NK-92 treated with Interleukin-12 subunit alpha and Interleukin-12 subunit beta, amount 100 ng/mL, for 24 hours (cell line): ENCODE measurements at places on chromosomes 1 and 21.

- DNase-seq = no peak
Observed at GRCh38 chr1:75625795-75626194, 14.9 kb upstream of the SLC44A5 start.

DNA sequence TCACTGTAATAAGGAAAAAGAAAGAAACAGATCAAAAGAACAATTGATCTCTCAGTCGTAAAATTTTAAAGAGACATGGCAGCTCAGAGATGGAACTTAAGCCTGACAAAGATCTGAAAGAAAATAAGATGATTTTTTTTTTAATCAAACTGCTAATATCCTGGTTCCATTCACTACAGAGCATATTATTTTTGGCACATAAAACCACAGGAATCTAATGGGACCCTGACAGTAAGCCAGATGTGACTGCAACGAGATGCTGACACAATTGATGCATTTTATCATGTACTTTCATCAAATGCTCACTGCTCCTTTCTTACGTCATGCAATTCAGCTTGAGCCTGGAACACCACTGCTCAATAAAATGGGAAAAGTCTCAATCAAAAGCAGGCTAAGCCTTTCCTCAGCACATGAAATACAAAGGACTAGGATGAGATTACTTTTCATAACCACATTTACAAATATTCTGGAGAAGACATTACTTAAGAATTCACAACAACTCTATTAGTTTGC lies 16.6 kb downstream of the GPATCH2 start:
- no peak for DNase-seq

GRCh38 chr1:5758000-5758858 lies 234.0 kb downstream of the NPHP4 start:
- no peak for DNase-seq

DNA sequence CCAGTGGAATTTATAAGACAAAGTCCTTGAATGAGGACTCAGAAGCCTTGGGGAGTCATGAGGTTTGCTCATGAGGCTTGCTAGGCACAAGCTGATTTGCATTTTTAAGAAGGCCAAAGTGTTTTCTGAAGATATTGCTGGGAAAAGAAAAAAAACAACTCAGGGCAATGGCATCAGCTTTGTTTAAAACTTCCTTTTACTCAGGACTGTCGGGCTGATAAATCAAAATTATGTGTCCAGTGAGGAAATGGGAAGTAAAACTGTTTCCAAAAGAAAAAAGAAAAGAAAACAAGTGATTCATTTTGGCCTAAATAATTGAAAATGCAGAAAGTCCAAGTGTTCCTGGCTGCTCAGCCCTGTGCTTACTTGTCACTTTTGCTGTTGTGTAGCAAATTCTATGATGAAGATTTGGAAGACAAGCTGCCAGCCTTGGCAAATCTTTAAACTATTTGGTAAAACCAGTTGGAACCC lies 282.4 kb downstream of the HLX start:
- DNase-seq = no peak

DNA sequence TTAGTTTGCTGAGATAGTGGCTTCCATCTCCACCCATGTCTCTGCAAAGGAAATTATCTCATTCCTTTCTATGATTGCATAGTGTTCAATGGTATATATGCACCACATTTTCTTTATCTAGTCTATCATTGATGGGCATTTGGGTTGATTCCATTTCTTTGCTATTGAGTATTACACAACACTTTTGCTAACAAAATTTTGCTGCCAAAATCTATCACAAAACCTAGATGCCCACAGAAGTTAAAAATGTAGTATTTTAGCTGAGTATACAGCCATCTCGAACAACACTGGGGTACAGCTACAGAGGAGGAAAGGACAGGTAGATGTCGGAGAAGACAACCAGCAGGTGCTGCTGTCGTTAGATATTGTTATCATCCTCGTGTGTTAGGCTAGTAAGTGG lies 67.7 kb downstream of the LBR start:
- DNase-seq = no peak

DNA sequence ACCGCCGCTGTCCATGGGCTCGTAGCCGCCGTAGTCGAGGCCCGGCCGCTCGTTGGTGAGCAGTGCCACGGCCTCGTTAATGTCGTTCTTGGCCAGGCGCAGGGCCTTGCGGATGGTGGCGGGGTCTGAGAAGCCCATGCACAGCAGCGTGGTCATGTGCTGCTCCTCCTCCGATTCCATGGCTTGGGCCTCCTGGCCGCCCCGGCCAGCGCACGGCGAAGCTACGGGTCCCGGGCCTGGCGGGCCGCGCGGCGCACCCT lies 300 bp downstream of the USP24 start:
- no peak for DNase-seq

GRCh38 chr1:13666317-13666716 lies 33.7 kb upstream of the PRDM2 start:
- DNase-seq = no peak

DNA sequence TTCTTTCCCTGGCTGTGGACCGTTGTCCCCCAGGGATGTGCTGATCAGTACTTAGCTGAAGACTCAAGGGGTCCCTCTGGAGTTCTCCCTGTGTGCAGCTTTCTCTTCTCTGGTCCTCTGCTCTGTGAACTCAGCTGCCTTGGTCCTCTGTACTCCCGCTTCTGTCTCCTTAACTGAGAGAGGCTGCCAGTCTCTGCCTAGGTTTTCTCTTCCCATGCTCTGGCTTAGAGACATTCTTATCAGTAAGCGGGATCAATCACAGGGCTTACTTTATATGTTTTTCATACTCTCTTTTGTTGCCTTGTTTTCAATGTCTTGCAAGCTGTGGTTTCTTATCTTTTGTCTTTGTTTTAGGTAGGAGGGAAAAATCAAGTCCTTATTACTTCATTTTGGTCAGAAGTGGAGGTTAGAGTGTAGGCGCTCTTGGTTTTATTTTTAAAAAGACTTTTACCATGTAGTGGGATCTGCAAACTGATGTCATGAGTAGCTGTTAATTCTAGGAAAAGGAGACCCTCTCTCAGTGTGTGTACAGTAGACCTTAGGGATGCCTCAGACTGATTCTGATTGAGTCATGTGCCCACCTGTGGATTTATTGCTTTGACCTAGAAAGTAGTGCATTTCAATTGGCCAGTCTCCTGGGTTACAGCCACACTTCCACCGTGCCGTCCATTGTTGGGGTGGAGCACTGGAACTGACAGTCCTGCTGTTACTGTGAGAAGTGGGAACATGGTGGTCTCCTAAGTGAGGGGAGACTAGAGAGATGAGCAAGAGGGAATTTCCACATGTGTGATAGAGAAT lies 46.6 kb downstream of the TTC3 start:
- DNase-seq = no peak

- no peak for DNase-seq
Observed at GRCh38 chr1:113793878-113794834, 18.1 kb downstream of the RSBN1 start.

- DNase-seq = no peak
Observed at GRCh38 chr1:11039351-11040104, 7.5 kb downstream of the MASP2 start.

DNA sequence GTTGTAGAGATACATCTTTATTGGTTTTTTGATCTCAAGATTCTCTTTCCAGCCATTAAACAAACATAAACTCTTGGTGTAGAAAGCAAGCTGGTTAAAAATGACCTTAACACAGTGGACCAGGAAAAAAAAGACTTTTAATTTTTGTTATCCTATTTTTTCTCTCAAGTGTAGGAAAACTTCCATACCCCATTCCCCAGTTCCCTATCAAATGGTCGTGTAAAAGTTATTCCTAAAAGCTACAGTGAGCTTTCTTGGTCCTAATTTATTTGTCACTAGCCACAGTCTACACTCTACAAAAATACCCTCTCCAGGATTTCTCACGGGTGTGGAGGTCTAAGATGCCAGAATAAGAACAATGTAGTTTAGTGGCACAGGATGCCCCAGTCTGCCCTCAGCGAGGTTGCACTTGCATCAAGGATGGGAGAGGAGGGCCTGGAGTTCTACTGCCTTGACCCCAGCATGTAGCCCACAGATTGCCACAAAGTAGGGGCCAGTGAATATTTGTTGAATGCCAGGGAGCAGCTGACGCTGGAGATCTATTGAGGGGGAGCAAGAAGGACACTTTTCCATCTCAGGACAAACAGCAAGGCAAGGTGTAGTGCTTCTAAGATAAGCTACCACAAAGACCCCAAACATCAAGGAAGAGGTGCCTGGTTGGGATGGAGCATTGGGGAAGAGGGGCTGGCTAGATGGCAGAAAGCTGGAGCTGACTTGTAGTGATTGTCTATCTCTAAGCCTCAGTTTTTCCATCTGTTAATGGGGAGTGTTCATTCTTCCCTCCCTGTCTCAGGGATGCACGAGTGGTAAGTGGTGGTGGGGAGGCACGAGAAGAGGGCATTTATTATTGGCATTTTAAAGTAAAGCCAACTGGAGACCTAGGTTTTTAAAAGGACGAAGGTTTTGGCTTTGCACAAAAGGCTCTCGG lies 1.8 kb downstream of the MYCL start:
- no peak for DNase-seq

DNA sequence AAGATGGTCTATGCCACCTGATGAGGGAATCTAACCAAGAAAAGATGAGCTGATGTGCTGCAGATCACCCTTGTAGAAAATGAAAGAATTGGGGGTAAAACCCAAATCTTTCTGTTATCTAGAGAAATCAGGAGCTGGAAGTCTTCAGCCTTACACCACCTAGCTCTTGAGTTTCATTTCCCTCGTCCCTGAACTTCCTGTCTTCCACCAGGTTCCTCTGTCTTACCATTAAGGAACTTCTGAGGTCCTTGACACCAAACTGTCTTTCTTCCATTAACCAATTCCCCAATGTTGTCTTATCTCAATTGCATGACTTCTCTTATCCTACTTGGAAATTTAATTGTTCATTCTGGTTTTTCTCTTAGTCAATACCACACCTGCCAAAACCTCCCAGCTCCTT lies 31.5 kb downstream of the LPAR3 start:
- no peak for DNase-seq

DNA sequence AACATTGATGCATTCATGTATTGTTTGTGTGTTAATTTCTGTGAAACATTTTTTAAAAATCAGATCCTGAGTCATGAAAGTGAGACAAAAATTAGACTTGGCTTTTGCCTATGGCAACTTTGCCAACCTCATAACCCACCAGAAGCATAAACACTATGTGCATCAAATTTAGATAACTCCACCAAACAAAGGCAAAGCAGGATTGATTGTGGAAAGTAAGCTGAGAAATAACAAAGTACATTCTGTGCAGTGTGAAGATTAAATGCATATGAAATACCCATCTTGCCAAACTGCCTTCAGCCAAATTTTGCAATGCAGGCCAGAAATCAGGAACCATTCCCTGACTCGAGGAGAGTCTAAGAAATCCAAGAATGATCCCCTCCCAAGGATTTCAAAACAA lies 493.4 kb downstream of the AJAP1 start:
- DNase-seq = no peak

DNA sequence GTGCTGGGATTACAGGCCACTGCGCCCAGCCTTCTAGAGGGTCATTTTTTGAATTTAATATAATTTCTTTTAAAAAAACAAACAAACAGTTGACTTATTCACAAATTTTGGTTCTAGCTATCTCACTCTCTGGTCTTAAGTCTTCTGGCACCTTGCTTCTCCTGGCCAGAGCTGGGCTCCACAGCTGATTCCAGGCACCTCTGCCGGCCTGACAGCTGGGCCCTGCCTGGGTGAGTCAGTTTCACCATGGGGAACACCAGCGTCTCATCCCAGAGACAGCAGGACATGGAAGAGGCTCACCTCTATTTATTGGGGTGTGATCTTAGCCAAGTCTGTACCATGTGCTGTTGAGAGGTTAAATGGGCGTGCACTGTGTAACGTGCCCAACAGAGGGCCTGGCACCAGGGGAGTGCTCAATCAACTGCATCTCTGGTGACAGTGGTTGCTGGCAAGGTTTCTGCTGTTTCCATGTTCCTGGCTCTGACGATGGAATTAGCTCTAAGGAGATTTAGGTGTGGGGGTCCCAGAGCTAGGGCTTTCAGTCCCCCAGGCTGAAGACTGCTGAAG lies 956 bp downstream of the CPLANE2 start:
- DNase-seq = peak; percentile 15

DNA sequence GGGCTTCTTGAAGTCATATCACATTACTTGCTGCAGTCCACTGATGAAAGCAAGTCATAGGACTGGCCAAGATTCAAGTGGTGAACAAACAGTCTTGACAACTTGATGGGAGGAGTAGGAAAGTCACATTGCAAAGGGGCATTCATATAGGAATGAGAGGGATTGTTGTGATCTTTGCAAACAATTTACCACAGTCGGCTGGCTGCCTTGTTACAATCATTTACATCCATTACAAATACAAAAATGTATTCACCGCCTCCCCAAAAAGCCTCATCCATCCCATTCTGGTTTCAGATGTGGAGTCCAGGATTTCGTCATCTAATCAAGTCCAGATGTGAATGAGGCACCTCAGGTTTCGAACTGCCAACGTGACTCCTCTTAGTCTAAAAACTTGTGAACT lies 26.8 kb downstream of the GORAB start:
- no peak for DNase-seq

- DNase-seq = no peak
Observed at GRCh38 chr1:192724670-192725069, 84.2 kb upstream of the RGS2 start.

DNA sequence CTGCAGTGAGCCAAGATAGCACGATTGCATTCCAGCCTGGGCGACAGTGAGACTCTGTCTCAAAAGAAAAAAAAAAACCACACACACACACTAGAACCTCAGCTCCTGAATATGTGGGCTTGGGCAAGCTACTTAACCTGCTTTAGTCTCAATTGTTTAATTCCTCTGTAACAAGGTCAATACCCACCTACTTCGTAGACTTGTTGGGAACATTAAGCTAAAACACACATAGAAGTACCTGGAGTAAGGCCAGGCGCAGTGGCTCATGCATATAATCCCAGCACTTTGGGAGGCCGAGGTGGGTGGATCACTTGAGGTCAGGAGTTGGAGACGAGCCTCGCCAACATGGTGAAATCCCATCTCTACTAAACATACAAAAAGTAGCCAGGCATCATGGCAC lies 77.1 kb downstream of the CLSTN1 start:
- DNase-seq = no peak

DNA sequence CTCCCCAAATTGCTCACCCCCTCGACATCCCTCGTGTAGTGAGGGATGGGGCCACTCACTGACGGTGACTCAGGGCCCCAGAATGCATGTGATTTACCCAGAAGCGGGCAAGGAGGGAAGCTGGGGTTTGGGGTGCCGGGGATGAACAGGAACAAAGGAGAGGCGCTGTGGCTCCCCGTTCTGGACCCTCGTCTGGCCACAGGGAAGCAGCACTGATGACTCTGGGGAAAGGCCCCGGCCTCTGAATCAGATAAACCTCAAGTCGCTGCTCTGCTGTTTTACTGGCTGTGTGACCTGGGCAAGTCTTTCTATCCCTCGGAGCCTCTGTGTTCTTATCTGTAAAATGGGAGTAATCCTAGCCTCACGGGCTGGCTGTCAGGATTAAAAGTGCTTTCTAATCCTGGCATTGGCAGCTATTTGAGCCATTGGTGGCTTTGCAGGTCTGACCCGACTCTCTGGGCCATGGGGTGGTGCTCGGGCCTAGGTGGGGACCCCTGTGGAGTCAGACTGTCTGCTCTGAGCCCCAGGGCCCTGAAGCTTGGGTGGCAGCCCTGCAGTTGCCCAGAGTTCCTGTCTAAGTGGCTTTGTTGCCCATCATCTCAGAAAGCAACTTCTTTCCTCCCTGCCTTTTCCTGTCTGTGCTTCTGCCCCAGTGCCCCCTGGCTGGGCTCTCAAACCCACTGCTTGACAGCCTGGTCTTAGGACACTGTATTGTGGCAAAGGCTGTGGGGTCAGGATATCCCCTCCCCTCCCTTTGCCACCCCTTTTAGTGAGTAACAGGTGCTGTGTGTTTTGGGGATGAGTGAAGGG lies 5.5 kb downstream of the TNFRSF1B start:
- no peak for DNase-seq
